ENCODE measurements at places on chromosomes 5 and 9. TPM values are rescaled to one million over a fixed set of nuclear protein-coding genes. Genes with fewer than 3 reads are reported as not detected.

- DNase-seq, result no peak
Observed at GRCh38 chr5:169923988-169924387, 56.3 kb downstream of the INSYN2B start.

DNA sequence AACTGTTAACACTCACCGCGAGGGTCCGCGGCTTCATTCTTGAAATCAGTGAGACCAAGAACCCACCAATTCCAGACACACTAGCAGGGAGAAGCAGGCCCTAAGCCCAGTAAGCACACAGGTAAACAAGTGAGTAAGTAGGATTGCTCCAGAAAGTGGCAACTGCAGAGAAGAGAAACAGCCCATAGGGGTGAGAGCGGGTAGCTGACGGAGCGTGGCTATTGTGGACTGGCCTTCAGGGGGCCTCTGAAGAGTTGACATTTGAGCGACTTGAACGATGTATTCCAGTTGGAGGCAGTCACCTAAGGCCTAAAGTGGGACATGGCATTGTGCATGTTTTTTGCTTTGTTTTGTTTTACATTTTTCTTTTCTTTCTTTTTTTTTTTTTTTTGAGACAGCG, 74.2 kb downstream of the TSPAN17 start:
- DNase-seq, result no peak

- peak; percentile 24 for DNase-seq
Observed at GRCh38 chr5:88269222-88269771, 652 bp upstream of the TMEM161B start.

- DNase-seq, result no peak
Observed at GRCh38 chr9:132181796-132182313, 20.0 kb downstream of the NTNG2 start.

DNA sequence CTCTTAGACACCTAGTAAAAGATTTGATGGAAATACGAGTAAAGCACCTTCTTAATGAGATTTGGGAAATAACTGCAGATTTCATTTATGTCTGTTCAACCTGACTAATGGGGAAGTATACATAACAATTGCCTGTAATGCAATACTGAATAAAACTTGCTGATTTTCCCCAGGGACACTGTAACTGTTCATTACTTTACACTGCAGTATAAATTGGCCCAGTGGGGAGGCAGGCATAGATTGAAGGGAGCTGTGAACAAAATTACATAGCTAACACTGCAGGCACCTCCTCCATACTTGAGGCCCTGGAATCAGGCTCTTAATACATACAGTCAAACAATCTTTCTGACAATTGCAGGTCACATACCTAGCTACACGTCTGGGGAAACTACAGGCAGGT, 216.2 kb downstream of the PTPRD start:
- no peak for DNase-seq

DNA sequence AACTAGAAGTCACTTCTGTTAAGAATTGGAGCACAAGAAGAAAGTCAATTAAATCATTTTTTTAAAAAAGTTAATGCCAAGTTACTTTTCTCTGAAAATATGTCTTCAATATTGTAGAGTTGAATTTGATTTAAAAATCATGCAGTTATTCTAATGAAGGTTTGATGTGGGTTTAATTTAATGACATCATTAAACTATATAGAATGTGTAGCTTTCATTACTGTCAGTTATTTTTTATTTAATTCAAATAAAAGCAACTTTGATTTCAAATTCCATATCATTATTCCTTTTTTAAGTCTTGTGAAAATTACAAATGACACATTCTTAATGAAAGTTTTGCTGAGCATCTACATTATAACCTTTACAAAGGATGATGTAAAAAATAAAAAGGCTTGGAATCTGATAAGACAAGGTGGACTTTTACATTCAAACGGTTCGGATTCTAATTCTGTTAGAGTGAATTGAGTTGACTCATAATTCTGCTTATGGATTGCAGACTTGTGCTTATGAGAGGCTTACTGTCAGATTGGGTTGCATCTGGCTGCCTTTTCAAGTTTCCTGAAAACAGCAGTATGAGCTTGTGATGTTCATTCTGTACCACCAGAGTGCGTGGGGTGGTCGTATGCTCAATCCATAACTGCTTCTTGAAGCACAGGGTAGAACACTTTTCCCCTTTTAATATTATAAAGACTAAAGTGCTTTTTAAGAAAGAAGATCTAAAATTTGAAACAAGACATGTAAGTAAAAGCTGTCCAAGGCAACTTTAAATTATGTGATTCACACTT, 253.0 kb upstream of the ARRDC3 start:
- no peak for DNase-seq

GRCh38 chr5:68086857-68087256, 128.7 kb upstream of the PIK3R1 start:
- DNase-seq, result peak; percentile 73

- DNase-seq, result no peak
Observed at GRCh38 chr9:13817754-13818278, 496.1 kb downstream of the NFIB start.

- no peak for DNase-seq
Observed at GRCh38 chr5:79666758-79667157, 22.9 kb upstream of the CMYA5 start.

GRCh38 chr5:61449804-61450492, 117.9 kb downstream of the ZSWIM6 start:
- DNase-seq, result peak; percentile 83

- no peak for DNase-seq
Observed at GRCh38 chr5:102138243-102138653, 157.8 kb downstream of the SLCO4C1 start.

DNA sequence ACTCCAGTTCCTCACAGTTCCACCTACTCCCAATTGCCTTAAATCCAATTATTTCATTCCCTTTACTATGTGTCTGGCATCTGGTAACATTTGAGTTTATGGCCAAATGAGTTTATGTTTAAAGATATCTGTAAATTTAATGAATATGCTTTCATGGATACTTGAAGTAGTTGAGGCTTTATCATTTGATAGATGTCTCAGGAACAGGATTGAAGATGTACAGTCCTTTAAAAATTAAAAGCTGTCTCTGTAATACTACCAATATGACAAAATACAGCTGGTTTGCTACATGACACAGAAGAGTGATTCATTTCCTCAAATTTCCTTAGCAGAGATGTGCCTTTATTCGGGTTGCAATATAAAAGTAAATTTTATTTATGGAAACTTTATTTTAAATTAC, 2326.0 kb upstream of the ACO1 start:
- no peak for DNase-seq

GRCh38 chr5:61910771-61911170, 395.2 kb upstream of the KIF2A start:
- no peak for DNase-seq

GRCh38 chr5:69167929-69168328, 979 bp downstream of the CCNB1 start:
- DNase-seq, result no peak

- no peak for DNase-seq
Observed at GRCh38 chr9:72256931-72257330, 107.7 kb downstream of the GDA start.

DNA sequence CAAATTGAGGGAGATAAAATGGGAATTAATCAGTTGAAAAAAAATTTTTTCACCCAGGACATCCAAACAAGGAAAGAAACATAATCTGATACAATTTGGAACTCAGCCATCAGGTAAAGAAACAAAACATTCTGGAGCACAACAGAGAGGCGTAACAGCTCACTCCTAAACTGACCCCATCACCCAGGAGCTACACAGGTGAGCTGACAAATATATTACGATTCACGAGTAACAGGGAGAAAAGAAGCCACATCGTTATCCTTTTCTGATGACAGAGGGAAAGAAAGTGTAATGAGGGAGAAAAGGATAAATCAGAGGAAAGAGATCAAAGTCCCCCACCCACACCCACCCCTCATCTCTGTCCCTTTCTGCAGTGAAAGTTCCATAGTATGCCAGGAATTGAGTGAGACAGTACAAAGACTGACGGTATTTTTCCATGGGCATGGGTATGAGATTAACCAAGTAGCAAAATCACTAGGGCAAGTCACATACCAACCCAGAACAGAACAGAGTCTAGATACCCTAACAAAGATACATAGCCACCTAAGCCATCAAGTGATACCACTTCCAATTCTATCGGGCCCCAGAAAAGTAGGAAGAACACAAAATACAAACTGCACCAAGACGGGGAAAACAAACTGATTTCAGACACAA, 45.4 kb downstream of the TMEM245 start:
- DNase-seq, result no peak

- DNase-seq, result no peak
Observed at GRCh38 chr5:178788381-178789085, 58.1 kb upstream of the ZNF354A start.

GRCh38 chr5:149271195-149271715, 404 bp upstream of the AFAP1L1 start:
- DNase-seq, result no peak

DNA sequence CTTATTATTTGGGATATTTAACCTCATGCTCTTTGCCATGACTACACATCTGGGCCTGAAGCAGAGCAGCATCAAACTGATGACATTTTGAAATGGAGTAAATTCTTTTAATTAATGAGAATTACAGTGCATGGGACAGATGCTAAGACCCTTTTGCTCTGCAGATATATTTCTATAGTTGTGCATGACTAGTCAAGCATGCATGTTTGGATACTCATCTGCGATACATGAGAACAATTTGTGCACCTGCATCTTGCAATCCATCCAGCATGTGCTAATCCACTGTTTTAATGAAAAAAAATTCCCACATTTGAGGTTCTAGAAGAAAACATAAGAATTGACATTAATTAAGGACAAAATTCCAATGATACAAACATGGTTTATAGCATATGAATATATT, 1047.6 kb upstream of the ACO1 start:
- DNase-seq, result no peak

- peak; percentile 17 for DNase-seq
Observed at GRCh38 chr5:111553868-111554267, 41.5 kb upstream of the STARD4 start.

GRCh38 chr9:128735373-128735772, 11.4 kb upstream of the ZDHHC12 start:
- no peak for DNase-seq

GRCh38 chr5:5270958-5271785, 131.0 kb downstream of the ADAMTS16 start:
- DNase-seq, result no peak

DNA sequence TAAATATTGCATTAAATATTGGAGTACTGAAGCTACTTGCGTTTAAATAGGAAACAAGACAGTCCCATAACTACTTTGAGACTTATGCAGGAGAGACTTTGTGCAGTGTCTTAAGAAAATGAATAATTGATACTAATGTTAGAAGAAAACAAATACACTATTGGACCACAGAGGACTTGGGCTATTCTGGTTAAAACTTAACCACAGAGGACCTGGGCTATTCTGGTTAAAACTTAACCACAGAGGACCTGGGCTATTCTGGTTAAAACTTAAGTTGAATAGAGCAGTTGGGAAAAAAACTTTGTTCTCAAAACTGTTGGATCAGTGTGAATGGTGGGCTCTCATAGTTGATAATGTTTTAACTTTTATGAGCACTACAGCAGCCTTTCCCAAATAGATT, 141.7 kb downstream of the WDR70 start:
- no peak for DNase-seq

DNA sequence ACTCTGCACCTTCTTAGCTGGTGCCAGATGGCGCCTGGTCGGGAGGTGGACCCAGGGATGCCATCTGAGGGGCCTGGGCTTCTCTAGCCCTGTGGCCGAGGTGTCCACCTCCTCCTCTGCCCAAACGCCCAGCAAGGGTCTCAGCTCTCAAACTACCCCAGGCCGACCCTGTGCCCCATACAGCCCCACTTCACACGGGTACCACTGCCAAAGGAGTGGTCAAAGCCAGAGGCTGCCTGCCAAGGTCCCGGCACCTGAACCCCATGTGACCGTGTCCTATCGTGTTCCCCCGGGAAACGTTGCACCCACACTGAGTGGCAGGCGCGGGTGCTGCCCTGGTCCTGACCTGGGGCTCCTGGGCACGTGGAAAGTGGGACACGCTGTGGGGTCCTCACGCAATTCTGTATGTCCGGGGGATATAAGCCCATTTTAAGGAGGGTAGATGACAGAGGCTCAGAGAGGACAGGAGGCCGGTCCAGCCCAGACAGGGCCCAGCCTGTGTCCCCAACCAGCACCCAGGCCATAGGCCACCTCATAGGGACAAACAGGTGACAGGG, 1.9 kb downstream of the ENTPD8 start:
- DNase-seq, result no peak

GRCh38 chr5:123873846-123874245, 361.9 kb downstream of the CSNK1G3 start:
- DNase-seq, result no peak

DNA sequence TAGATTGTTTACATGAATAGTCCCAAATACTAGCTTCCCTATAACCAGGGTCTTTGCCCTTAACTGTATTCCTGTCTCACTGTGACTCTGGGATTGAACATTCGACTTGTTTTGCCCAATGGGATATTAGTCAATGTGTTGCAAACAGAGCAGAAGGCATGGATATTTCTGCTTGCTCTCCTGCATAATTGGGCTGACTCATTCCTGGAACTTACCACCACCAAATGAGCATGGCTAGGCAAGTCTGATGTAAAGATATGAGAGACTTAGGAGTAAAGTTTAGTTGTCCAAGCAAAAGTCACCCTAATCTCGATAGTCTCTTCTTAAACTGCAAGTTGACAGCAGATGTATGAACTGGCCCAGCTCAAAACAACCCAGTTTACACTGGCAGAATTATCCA, 273.5 kb upstream of the CCNG1 start:
- no peak for DNase-seq

DNA sequence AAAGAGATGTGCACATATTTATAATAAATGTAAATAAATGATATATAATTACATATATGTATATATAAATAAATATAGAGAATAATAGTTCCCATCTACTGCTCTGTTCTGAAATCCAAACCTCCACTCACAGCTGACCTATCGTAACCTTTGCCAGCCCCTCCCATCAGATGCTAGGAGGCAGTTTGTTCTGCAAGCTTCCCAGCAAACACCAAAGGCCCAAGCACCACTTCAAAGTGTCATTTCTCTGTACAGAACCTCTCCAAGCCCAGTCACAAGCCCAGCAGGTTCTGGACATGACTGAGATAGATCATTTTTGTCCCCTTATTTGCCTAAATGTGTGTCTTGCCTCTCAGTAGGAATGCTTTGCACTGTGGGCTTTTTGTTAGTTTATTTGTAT, 62.4 kb downstream of the MFAP3 start:
- no peak for DNase-seq

GRCh38 chr9:37839496-37840461, 39.2 kb downstream of the DCAF10 start:
- DNase-seq, result peak; percentile 31

CNTFR gene
- not detected for total RNA-seq

TMEM161B gene
- total RNA-seq, result 9.2 TPM

MYMK gene
- total RNA-seq, result not detected

LRRC19 gene
- total RNA-seq, result not detected

LCN15 gene
- total RNA-seq, result 0.05 TPM

TOR4A gene
- total RNA-seq, result 29.8 TPM

NR5A1 gene
- not detected for total RNA-seq

ZNF354C gene
- 7.3 TPM for total RNA-seq

PTBP3 gene
- total RNA-seq, result 70.1 TPM

IQGAP2 gene
- total RNA-seq, result 2.7 TPM

SH3TC2 gene
- total RNA-seq, result 60.6 TPM

STING1 gene
- 69.6 TPM for total RNA-seq
